T-helper 1 cell treated with Interleukin-12 subunit alpha and Interleukin-12 subunit beta and Interleukin-4 antibody, amounts not matched to agents 30 ng/mL and 1 ng/mL, for 36 hours (primary cell): ENCODE measurements at places on chromosomes 11 and 22. TPM values are rescaled to one million over a fixed set of nuclear protein-coding genes. Genes with fewer than 3 reads are reported as not detected.

The FOLR2 gene
- total RNA-seq = not detected in 2 replicates

The FAM111B gene
- total RNA-seq = 63.3 and 63.7 TPM in 2 replicates

The ACRV1 gene
- not detected in 2 replicates for total RNA-seq

The PRDM10 gene
- total RNA-seq = 12.8 and 13.4 TPM in 2 replicates

The OR8A1 gene
- total RNA-seq = not detected in 2 replicates

The IL17REL gene
- 0.07 TPM in 1 of 2 replicates, not detected in the other for total RNA-seq

The KCNJ5 gene
- total RNA-seq = not detected in 2 replicates

The JAML gene
- 53.1 and 55.6 TPM in 2 replicates for total RNA-seq

The APOL4 gene
- total RNA-seq = 0.56 and 0.73 TPM in 2 replicates

The TBX1 gene
- not detected in 2 replicates for total RNA-seq

The GSTT2 gene
- total RNA-seq = not detected in 2 replicates

The VSIG2 gene
- not detected in 2 replicates for total RNA-seq

The TRIM51 gene
- total RNA-seq = not detected in 2 replicates

The C11orf42 gene
- total RNA-seq = not detected in 2 replicates

The SAC3D1 gene
- total RNA-seq = 17.0 and 17.5 TPM in 2 replicates
